ENCODE measurements at places on chromosomes 3 and 15. TPM values are rescaled to one million over a fixed set of nuclear protein-coding genes. Genes with fewer than 3 reads are reported as not detected.

The MLF1 gene
- total RNA-seq: 21.2 TPM

The BRPF1 gene
- 18.0 TPM for total RNA-seq

The ZDHHC19 gene
- not detected for total RNA-seq

The CCDC80 gene
- total RNA-seq: 30.8 TPM

The SPSB4 gene
- 1.3 TPM for total RNA-seq

The CLDN16 gene
- total RNA-seq: not detected

The ZMYND10 gene
- total RNA-seq: 0.54 TPM

The TMEM108 gene
- 2.7 TPM for total RNA-seq

The TIMP4 gene
- total RNA-seq: 29.3 TPM

The GOLGA8R gene
- 3.2 TPM for total RNA-seq

The IQCF5 gene
- not detected for total RNA-seq

The SEC22A gene
- total RNA-seq: 17.3 TPM

The SLC28A2 gene
- not detected for total RNA-seq

The LZTFL1 gene
- total RNA-seq: 20.3 TPM

The ITPKA gene
- 0.94 TPM for total RNA-seq

The MYLK gene
- 1,558 TPM for total RNA-seq

The SLC35G2 gene
- 3.3 TPM for total RNA-seq

The CD80 gene
- not detected for total RNA-seq
